Fibroblast of mammary gland (primary cell): ENCODE measurements at places on chromosomes 6 and 20.

GRCh38 chr6:41895300-41896233, at the start of gene USP49:
Gene USP49 (minus strand): TSS chr6:41895375. CDS start chr6:41806983, 88,392 bp downstream.
- peak; percentile 78 for DNase-seq

GRCh38 chr20:11098888-11099287, 425.1 kb upstream of the JAG1 start:
- DNase-seq: no peak

DNA sequence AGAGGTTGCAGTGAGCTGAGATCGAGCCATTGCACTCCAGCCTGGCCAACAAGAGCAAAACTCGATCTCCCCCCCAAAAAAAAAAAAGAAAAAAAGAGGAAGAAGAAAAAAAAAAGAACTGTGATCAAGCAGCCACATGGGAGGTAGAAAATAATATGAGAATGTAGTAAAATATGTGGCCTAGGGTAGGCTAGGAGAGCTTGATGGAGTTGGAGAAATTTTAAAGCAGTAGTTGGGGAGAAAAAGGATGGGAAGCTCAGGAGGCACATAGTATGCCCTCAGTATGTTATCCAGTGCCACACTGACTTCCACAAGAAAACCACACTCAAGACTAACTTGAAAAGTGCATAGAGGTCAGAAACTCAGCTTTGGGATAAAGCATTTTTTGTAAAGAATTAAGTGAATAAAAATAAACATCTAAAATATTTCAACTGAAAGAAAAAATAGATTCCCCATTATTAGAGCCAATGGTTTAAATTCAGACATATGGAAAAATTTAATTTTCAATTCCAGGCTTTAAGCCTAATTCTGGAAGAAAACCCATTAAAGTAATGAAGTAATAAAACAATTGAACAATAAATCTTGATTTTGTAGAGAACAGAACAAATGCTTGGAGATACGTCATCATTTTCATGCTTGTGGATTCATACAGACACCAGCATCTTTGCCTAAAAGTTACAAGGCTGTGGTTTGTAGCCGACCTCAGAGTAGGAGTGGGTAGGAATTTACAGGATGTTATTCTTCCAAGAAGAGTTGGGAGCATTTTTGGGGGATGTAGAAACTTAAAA, 34.7 kb downstream of the PLEKHG1 start:
- peak; percentile 22 for DNase-seq

DNA sequence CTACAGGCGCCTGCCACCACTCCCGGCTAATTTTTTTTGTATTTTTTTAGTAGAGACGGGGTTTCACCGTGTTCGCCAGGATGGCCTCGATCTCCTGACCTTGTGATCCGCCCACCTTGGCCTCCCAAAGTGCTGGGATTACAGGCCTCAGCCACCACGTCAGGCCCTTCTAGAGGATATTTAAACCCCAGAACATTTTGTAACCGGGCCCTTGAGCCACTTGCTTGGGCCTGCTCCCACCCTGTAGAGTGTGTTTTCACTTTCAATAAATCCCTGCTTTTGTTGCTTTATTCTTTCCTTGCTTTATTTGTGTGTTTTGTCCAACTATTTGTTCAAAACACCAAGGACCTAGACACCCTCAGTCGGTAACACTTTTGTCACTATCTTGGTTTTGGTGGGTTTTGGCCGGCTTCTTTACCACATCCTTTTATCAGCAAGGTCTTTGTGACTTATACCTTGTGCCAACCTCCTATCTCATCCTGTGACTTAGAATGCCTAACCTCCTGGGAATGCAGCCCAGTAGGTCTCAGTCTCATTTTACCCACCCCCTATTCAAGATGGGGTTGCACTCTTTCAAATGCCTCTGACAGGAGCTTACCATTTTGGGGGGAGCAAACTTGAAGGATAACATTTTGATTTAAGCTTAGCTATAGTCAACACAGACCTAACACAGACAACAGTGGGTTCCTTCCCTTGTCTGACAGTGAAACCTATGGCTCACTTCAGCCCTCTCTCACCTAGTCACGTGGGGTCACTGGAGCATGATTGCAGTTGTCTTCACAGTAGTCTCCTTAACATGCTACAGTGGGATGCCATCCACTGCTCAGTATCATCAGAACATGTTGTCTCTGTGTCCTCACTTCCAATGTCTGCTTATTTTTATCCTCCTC, 27.9 kb upstream of the KIF6 start:
- no peak for DNase-seq

DNA sequence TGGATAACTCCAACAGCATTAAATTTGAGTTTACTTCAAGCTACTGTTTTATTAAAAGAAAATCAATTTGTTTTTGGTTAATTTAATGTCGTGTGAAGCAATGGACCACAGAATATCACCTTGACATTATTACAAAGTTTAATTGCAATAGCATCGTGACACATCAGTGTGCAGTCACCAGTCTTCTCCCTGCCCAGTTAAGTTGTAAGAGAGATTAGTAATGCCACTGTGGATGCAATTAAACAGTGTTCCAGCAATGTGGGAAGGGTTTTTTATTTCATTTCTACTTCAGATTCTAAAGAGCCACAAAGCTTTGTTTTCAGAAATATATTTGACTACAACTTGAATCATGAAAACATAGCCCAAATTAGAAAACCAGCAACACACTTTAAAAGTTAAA, 128.7 kb downstream of the SYNE1 start:
- DNase-seq: no peak
